ENCODE measurements at places on chromosomes 12 and 14.

GRCh38 chr14:54300881-54301280 lies 95.9 kb upstream of the CDKN3 start:
- DNase-seq = no peak

DNA sequence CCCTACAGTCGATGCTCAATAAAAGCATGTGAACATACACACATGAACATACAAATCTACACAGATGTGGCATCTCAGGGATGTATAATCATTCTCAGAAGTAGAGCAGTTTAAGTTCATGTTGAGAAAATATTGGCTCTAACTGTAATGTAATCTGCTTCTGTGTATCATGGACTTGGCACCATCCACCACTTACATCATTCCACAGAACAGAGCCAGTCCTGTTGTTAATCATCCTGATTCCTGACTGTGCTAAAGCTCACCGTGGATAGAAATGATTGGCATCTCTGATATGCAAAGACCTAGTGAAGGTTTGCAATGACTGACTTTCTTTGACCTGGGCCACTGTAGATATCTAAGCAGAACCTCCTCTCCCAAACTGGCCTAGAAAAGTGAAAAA lies 1141.3 kb downstream of the BCL11B start:
- DNase-seq = no peak

DNA sequence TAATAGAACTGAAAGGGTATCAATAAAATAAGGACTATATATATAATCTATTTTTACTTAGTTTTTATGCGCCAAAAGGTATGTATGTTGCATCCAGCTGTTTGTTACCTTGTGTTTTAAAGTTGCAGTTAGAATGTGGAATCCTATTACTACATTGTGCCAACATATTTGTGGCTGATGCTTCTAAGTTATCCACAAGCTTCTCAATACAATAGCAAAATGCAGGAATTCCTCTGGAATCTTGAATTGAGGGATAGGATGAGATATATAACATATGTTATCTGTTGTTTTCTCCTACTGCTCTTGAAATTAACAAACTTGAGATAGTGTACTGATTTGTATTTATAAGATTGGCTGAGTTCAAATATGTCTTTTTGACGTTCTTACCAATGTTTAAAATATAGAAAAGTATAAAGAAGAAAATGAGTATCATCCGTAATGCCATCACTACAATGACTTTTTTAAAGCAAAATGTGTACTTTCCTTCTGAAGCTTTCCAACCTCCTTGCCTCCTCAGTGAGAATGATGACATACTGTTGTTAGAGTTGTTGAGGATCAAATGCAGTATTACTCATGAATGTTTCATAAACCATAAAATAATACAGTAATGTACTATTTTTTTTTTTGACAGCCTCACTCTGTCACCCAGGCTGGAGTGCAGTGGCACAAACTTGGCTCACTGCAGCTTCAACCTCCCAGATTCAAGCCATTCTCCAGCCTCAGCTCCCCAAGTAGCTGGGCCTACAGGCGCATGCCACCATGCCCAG lies 6.6 kb downstream of the RAP1B start:
- DNase-seq = no peak

- DNase-seq = no peak
Measured at GRCh38 chr12:22729431-22729956, 104.5 kb downstream of the ETNK1 start.

DNA sequence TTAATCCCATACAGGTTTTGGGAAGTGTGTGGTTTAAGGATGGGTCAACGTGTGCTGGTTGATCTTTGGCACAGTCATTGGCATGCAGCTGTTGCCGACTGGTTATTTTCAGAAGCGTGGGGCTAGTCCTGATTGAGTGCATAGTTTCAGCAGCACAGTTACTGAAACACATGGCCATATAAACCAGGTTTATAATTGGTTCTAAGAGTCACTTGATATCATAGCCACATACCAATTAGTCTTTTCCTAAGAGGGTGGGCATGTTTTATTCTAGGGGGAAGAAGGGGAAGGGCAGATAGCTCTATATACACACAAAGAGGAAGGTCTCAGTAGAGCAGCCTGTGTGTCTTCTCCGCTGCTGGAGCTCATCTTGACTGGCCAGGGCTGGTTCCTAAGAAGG lies 11.0 kb upstream of the RPS6KL1 start:
- no peak for DNase-seq

- DNase-seq = peak; percentile 35
Measured at GRCh38 chr14:50892255-50892654, 20.4 kb downstream of the ABHD12B start.

DNA sequence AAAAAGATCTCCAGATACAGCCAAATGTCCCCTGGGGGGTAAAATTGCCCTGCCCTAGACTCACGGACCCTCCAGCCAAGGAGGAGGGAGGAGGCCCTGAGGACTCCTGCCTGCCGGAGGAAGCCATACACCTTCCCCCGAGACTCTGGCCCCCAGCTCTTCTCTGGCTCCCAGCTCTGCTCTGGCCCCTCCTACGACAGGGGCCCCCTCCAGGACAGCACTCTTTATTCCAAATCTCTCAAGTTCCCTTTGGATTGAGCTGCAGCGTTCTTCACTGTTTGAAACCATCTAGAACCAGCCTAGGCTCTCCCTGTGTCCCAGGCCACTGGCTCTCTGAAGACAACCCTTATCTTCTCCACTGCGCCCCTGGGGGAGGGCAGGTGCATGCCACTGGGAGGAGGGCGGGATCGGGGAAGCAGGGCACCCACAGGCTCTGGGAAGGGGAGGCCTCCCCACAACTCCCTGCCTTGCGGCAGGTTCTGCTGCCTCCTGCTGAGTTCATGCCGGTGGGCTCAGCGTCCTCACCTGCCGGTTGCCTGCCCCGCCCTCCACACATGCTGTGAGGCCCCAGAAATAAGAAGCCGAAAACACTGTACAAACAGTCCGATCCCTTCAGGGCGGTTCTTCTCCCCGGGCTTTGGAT lies 112.7 kb downstream of the DICER1 start:
- no peak for DNase-seq

DNA sequence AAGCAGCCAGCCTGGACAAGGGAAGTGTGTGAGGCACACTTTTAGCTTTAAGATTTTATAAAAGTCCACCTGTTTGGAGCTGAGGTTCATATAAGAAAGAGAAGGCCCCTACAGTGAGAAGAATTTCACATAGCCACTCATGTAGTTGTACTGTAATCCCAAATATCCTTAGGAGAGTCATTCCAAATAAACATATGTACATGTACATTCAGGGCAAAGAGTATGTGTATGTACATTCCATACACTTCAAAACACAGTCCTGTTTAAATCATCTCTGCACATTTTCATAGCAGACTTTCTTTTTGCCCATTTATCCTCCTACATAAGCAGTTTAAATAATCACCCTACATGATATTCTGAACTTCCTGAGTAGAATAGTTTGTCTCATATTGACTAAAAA lies 87.6 kb downstream of the GPR65 start:
- DNase-seq = no peak

DNA sequence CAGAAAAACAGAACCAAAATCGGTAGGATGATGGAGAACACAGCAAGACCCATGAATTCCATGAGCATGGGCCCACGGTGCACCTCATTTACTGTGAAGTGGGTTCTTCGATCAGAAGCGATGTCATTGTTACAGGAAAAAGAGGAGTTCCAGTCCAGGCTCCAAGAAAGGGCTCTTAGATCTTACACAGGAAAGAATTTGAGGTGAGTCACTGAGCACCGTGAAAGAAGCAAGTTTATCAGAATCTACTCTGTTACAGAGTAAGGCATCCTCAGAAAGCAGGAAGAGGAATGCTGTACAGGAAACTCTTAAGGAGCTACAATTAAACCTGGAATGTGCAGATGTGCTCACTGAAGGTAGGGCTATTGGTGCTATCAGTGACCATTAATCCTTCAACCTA lies 11.6 kb upstream of the CHFR start:
- no peak for DNase-seq

GRCh38 chr14:71996610-71997009 lies 64.4 kb downstream of the RGS6 start:
- no peak for DNase-seq

- DNase-seq = no peak
Measured at GRCh38 chr14:91246051-91246852, 1.7 kb upstream of the GPR68 start.

DNA sequence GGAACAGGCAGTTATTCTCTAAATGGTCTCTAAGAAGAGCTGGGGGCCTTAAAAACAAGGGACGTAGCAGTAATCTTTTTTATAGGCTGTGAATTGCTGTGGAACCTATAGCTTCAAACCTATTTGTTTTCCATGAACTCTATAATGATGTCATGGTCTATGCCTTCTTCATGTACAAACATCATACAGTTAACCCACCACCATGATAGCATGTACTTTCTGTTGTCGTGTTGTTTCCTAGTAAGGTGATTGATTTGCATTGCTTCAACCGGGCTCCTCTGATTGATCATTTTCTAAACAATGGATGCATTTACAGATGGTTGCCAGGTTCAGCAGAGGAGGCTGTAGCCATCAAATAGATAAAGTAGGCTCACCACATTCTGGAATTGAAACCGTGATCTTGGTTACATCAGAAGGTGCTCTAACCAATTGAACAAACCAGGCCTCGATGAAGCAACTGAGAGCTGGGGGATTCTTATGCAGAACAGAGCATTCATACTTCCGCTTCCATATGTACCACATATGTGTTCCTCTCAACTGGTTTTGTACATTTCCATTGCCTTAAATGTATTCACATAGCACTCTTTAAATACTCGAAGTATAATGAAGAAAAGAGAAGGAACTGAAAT lies 25.6 kb upstream of the PCNX1 start:
- no peak for DNase-seq

DNA sequence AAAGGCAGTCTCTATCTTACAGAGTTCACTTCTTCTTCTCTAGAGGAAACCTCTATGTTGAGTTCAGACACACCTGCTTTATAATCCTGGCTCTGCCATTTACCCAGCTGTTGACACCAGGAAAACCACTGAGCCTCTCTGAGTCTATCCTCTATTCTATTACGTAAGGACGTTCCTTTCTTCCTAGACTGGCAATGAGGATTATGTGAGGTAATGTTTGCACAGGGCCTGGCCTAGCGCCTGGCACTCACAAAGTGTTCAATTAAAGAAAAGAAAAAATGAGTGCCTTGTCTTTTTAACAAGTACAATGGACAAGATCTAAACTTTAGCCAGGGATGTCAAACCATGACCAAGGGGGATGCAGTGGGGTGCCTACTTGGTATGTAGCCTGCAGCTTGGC lies 641.9 kb upstream of the TBX3 start:
- no peak for DNase-seq

GRCh38 chr14:53744857-53745256 lies 211.8 kb downstream of the BMP4 start:
- no peak for DNase-seq

Measured in HAP-1 (cell line).